ENCODE measurements at places on chromosomes 13 and 19.

DNA sequence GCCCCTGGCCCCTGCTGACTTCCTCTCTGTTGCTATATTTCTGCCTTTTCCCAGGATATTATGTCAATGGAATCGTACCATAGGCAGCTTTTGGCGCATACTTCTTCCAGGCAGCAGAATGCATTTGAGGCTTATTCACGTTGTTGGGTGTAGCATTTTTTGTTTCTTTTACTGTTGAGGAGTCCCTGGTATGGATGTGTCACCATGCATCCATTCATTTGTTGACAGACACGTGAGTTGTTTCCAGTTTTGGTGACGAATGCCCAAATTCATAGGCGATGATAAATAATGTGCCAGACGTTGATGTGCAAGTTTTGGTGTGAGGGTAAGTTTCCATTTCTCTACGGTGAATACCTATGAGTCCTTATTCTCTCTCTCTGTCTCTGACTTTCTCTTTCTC is 5.0 kb downstream of the NFILZ start:
- peak; percentile 67 for DNase-seq

- DNase-seq = no peak
Measured at GRCh38 chr13:101817898-101818297, 365.4 kb downstream of the ITGBL1 start.

DNA sequence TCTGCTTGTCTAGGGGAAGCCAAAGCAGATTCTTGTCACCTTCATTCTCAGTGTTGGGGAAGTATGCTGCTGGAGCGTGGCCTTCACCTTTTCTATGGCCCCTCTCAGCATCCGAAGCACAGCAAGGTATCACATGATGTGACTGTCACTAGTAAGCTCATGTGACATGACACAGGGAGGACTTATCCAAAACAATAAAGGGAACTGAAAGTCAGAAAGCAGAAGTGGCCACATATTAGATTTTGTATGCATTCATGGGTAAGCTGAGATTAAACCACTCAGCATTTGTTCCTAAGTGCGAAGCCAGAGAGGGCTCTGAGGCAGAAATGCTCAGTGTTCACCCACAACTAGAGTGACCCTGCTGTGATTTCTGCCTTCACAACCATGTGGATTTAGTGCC is 72.8 kb upstream of the PCDH8 start:
- no peak for DNase-seq

DNA sequence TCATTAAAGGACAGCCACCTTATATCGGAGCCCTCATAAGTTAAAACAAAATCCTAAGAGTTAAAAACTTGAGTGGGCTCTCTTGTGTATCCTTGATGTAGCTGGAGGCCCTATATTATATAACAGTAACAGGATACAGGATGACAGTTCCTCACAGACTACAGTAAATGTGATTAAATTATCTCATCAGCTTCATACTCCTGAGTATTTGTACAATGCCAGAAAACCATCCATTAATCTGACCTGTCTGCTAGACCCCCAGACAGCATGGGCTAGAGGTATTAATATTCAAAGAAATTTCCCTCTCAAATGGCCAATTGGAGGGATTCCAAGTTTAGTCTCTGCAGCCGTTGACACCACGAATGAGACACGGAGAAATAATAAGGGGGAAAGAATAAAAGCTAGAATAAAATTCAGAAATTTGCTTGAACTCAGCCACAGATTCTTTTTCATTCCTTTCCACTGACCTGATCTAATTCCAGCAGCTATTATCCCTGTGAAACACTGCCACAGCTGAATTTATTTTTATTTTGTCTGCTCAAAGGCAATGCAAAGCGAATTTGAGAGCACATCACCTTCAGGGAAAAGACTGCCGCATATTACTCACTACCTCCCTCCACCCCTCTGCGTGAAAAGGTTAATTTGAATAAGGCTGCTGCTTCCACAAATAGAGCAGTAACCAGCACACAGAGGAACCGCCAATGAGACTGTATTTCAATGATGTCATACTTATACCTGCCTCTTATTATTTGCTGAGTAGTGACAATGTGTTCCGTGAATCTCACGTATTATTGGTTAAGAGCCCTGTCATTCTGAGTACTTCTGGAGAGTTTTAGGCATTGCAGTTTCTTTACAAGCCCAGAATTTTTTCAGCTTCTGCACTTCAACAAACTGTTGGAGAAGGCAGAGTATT is 155.9 kb upstream of the KLF12 start:
- no peak for DNase-seq

- no peak for DNase-seq
Measured at GRCh38 chr19:6790194-6791128, 18.0 kb downstream of the VAV1 start.

DNA sequence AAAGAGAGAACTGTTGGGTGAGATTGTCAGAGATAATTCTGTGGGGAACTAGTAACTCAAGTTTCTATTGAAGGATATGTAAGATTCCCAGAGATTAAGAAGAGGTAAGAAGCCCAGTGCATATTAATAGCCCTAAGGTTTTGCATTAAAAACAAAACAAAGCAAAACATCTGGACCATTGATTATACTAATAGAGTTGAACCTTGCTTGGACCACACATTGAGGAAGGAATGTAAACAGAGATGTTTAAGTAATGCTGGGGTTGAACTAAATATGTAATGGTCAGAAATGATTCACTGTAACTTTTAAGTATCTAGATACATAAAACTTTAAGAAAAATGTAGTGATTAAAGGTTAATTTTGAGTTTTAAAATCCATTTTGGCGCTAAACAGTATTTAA is 1770.0 kb downstream of the PCDH9 start:
- DNase-seq = peak; percentile 40

GRCh38 chr13:33188093-33188882 is 97.3 kb downstream of the STARD13 start:
- peak; percentile 46 for DNase-seq

- no peak for DNase-seq
Measured at GRCh38 chr19:33462112-33462791, 59.3 kb downstream of the PEPD start.

GRCh38 chr13:109655206-109655600 is 131.2 kb downstream of the IRS2 start:
- no peak for DNase-seq

DNA sequence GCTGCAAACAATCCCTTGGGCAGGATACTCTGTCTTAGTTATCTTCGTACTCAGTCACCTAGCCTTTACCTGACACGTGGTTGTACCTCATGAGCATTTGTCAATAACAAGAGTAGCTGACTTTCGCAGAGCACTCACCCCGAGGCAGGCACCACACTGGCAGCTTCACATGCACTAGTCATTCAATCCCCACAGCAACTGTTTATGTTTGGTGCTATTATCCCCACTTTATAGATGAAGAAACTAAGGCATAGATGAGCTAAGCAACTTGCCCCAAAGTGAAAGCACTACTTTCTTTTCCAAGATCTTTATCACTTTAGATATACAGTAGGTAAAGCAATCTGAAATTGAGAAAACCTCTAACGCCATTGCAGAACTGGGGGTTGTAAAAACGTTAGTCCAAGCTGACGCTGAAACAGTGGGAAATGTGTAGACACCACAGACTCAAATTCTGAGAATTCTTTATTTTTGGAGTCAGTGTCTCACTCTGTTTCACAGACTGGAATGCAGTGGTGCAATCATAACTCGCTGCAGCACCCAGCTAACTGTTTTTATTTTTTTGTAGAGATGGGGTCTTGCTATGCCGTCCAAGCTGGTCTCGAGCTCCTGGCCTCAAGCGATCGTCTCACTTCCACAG is 446.0 kb downstream of the FOXO1 start:
- no peak for DNase-seq

- DNase-seq = no peak
Measured at GRCh38 chr13:93289842-93290241, 63.2 kb downstream of the GPC6 start.

DNA sequence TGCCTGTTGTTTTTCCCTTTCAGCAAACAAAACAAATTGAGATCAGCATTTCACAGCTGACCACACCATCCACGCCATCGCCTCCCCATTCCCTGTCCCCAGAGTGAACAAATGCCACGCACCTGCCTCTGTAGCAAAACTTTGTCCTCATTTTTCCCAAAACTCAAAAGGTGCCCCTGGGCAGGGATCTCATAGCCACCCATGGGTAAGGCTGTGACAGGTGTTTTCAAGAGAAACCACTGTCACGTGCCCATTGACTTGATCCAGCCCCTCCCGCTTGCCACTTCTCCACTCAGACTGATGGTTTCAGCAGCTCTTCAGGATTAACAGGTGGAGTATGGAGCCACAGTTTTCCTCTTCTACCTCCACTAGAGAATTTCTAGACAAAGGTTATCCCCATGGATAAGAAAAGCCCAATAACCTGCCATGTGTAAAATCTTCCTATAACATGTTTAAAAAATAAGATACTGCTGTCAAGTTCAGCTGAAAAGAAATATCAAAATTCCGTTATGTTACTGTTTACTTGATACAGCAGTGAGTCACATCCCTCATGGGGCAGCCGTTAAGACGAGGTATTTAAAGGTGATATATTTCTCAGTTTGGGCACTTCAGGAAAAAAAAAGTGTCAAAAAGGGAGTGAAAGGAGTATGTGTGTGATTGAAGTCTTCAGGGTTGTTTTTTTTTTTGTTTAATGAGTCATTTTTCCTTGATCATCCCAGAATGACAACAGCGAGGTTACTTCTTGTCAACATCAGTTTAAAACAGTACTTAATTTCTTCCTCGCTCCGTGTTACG is 63.5 kb upstream of the GPR183 start:
- DNase-seq = no peak

DNA sequence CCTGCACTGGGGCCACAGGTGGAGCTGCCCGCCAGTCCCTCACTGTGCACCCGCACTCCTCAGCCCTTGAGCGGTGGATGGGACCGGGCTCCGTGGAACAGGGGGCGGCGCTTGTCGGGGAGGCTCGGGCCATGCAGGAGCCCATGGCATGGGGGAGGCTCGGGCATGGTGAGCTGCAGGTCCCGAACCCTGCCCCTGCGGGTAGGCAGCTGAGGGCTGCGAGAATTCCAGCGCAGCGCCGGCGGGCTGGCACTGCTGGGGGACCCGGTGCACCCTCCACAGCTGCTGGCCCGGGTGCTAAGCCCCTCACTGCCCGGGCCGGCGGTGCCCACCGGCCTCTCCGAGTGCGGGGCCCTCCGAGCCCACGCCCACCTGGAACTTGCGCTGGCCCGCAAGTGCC is 877.5 kb upstream of the PCDH9 start:
- DNase-seq = no peak

GRCh38 chr13:95788100-95788463 is 111.1 kb downstream of the DNAJC3 start:
- no peak for DNase-seq

DNA sequence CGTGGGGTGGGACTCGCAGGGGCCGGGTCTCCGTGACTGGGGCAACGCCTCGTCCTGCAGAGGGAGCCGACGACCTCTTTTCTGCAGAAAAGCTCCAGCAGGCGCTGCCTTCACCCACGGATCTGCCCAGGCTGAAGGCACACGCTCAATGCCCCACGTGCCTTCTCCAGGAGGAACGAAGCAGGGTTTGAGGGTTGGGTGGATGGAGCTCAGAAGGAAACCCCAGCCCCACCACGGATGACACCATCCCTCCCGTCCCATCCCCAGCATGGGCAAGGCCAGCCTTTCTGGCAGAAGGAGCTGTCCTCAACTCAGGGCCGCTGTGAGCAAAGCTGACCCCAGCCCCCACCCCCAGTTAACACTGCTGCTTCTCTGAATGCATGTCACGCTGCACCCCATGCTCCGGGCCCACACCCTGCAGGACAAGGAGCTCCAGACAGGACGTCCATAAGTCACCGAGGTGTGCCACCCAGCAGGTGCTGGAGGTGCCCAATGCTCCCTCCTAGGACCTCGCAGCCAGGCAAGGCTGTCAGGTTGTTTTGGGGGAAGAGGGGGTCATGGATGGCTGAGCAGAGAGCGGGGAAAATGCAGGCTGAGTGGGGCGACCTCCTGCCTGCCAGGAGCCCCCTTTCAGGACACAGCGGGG is 7.4 kb downstream of the C19orf25 start:
- DNase-seq = peak; percentile 37

GRCh38 chr19:45154064-45154827 is 6.5 kb downstream of the NKPD1 start:
- DNase-seq = peak; percentile 86

DNA sequence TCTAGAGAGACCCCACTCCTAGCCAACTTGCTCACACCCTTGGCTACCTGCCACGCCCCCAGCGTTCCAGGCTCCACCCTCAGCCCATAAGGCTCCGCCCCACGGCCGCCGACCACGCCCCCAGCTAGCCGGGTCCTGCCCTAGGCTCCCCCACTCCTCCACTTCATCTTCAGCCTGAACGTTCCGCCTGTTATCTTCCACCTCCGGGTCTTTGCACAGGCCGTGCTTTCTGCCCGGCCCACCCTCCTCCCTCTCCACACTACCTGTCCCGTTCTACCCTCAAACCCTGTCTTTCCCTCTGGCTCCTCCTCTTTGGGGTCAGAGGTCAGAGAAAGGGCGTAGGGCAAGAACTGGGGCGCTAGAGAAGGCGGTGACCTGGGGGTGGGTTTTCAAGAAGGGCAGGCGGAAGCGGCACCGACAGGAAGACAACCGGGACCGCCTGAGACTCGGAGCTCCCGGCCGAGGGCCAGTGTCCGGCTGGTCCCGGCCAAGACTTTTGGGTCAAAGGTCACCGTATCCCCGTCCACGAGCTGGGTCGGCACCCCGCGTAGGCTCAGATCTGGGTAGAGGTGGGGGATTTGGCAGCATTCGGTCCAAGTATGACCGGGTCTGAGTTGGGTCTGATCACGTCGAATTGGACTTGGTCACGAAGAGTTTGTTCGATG is 2.2 kb downstream of the PDE4C start:
- DNase-seq = peak; percentile 23

- no peak for DNase-seq
Measured at GRCh38 chr19:39160523-39160861, 34.9 kb downstream of the PAK4 start.

Data from EL (cell line).